DMS 273 treated with DMSO at 0.1 percent for 48 hours (cell line): ENCODE measurements at places on chromosomes 5 and 9.

DNA sequence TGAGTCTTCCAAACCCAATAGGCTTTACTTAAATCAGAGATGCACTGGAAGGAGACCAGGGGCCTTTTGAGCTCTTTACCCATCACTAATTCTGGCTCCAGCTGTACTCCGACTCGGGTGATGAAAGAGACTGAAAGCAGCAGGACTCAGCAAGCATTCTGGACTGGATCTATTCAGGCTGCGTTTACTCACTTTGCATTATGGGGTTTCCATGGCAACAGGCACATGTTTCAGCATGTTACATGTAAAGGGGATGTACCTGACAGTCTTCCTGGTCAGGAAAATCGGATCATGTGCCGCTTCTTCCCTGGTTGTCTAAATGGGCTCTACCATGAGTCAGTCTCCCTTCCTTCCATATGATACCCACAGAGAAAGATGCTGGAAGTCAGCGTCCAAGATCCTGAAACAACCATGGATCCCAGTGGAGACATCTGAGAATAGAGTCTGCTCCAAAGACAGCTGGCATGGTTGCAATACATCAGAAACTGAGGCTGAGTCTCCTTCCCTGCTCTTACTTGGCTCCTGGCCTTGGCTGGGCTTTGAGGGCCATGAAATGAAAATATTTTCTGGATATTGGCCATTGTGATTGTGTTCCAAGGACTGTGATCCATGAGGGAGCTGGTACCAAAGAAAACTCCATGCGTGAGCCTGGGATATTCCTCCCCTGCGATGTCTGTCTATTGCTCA, 102.5 kb upstream of the TNC start:
- DNase-seq = no peak

- no peak for DNase-seq
Measured at GRCh38 chr5:68459093-68459809, 243.7 kb downstream of the PIK3R1 start.

DNA sequence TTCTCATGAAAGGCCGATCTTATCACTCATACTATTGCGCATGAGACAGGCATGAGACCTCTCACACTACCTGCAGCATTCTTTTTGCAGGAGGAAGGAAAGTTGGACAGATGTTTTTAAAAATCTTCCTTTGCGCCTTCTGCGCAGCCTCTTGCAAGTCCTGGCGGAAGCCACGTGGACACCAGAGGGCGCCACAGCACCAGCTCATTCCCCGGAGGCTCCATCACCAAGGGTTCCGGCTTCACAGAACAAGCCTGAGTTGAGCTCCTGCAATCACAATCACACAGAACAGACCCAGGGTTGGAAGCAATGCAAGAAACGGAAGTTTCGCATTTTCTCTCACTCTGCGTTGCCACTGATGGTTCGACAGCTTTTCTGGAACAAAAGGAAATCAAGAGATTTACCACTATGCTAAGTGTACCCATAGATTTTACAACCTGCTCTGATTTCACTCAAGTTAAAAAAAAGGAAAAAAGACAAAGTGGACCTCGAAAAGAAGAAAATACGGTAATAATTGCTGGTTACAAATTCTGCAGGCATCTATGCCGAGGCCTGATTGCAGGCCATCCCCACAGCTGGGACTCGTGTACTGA, 304.7 kb upstream of the MSX2 start:
- peak; percentile 34 for DNase-seq

GRCh38 chr5:1214936-1215220, 10.3 kb upstream of the SLC6A18 start:
- no peak for DNase-seq

GRCh38 chr9:71295928-71296327, 174.5 kb upstream of the TRPM3 start:
- no peak for DNase-seq

DNA sequence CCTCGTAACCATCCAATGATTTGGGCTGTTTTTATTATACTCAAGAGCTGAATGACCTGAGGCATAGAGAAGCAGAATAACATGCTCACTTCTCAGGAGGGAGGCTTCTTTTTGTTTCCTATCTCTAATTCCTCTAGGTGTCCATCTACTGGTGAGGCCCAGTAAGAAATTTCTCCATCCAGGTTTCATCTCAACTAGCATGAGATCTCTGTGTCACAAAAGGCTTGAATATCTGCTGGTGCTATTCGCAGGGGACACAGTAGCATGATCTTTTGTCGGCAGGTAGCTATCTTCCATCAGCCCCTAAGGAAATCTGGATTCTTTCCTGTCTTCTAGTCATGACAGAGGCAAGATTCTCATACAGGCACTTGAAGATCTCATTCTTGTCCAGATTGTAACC, 8.9 kb downstream of the IFNE start:
- no peak for DNase-seq

- no peak for DNase-seq
Measured at GRCh38 chr5:142842994-142843905, 73.1 kb downstream of the ARHGAP26 start.

- DNase-seq = no peak
Measured at GRCh38 chr9:132184124-132184523, 22.3 kb downstream of the NTNG2 start.

DNA sequence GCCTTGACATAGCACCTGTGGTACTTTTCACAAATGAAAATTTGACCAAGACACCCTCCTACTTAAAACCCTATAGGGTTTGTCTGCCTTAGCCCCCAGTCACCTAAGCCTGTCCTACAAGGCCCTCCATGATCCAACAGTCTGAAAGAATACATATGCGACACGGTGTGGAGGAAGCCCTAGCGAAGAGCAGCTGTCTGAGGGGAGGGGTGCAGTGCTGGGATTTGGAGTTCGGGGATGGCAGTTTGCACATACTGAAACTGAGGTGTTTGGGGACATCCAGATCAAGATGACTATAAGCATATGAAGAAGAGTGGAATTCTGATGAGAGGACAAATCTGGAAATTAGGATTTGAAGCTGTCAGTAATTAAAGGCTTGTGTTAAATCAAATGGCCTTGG, 7.2 kb upstream of the MYORG start:
- no peak for DNase-seq

GRCh38 chr5:178292826-178293205, 60.2 kb upstream of the PHYKPL start:
- no peak for DNase-seq

DNA sequence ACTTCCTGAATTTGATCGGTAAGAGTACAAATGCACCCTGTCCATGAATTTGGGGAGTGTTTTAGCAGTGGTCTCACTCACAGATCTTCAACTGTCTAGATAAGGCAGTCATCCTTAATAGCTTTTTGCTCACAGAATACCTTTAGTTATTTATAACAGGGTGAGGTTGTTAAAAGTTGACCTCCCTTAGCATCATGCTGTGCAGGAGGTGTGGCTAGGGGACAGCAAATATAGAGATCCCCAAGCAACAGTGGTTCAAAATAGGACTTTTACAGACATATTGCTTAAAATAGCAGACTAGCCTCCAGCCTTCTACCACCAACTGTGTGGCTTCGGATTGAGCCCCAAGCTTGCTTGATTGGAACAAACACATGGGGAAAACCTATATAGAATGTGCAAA, 724.4 kb downstream of the TLE1 start:
- no peak for DNase-seq

- no peak for DNase-seq
Measured at GRCh38 chr9:98784831-98785806, 11.2 kb downstream of the ANKS6 start.

- DNase-seq = peak; percentile 16
Measured at GRCh38 chr9:8733131-8733954, 933.8 kb upstream of the DMAC1 start.

GRCh38 chr9:93345643-93346230, 105.7 kb upstream of the FAM120A start:
- no peak for DNase-seq

DNA sequence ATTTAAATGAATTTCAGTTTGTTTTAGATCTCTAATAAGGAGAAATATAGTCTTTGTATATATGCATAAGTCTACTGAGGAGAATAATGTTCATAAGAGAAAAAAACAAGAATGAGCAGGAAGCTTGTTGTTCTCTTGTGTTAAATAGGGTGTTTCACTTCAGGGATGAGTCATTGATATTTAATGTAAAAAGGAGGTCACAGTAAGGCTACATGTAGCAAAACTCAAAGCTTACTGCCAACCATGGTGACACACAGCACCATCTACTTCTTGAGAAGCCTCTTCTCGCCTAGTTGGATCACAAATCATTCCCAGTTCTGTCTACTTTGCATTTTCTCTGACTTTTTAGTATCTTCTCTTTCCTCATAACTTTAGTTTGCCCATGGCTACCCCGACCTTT, 1466.0 kb upstream of the C9orf72 start:
- DNase-seq = no peak

GRCh38 chr9:89430995-89431394, 66.9 kb downstream of the SEMA4D start:
- no peak for DNase-seq

- DNase-seq = no peak
Measured at GRCh38 chr9:134170532-134171315, 6.4 kb upstream of the RNU6ATAC start.

GRCh38 chr5:106959387-106959786, 711.4 kb downstream of the EFNA5 start:
- DNase-seq = no peak

DNA sequence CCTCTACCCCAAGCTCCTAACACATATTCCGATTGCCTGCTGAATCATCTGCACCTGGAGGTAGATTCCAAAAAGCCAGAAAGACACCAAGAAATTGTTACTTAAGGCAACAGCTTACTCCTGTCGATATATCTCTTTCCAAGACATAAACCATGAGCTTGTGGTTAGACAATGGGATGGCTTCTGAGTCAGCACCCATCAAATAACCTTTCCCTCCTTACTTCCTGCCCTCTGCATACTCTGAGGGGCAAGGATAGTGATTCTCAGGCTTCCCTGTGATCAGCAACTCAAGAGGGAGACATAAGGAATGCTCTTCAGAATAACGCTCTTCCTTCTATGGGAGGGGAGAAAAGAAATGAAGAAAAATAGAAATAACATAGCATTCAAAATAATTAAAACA, 70.9 kb downstream of the TMEM215 start:
- no peak for DNase-seq

DNA sequence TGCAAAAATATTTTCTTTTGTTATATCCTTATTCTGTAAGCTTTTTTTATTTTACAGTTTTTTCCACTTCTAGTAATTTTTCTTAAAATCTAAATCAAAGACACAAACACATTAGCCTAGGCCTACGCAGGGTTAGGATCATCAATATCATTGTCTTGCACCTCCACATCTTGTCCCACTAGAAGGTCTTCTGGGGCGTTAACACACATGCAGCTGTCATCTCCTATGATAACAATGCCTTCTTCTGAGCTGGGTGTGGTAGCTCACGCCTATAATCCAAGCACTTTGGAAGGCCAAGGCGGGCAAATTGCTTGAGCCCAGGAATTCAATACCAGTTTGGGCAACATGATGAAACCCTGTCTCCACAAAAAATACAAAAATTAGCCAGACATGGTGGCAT, 78.9 kb upstream of the LRRC70 start:
- DNase-seq = no peak

GRCh38 chr5:149999866-150000255, 593 bp downstream of the TIGD6 start:
- DNase-seq = no peak

GRCh38 chr9:126261584-126262356, 64.9 kb upstream of the MVB12B start:
- no peak for DNase-seq

DNA sequence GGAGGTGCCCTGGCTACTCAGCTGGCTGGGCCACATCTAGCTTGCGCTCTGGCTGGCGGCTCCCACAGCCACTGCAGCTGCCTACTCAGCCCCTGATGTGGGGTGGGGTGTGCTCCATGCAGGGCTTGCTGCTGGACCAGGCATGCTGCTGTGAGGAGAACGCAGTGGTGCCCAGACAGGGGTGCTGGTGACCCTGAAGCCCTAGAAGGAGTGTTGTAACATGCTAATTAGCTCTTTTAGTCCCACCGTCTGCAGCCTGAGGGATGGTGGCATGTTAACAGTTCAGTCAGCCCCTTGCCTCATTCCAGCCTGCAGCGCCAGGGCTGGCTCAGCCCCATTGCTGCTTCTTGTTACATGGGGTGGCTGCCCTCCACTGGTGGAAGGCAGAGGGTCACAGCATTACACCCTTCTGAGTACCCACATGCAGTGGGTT, 642.3 kb downstream of the DMRTA1 start:
- DNase-seq = no peak

DNA sequence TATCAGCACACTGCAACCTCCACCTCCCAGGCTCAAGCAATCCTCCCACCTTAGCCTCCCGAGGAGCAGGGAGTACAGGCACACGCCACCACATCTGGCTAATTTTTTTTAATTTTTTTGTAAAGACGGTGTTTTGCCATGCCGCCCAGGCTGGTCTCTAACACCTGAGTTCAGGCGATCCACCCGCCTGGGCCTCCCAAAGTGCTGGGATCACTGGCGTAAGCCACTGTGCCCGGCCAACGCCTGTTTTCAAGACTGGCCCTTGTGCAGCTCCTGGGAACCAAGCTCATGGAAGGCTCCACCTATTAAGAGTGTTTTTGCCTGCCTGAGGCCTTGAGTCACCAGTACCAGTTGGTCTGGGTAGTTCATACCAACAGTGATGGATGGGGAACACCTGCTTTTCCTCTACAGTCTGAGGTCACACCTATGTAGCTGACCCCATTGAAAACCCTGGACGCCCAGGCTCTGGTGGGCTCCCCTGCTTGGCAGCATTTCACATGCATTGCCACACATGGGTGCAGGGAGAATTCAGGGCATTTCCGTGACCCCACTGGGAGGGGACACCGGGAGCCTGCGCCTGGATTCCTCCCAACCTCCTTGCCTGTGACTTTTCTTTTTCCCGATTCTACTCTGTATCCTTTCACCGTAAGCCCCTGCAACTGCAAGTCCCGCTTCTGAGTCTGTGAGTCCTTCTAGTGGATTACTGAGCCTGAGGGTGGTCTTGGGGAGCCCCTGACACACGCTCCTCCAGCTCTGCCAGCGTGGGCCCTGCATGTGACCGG, 63.5 kb downstream of the ZNF354C start:
- DNase-seq = no peak

DNA sequence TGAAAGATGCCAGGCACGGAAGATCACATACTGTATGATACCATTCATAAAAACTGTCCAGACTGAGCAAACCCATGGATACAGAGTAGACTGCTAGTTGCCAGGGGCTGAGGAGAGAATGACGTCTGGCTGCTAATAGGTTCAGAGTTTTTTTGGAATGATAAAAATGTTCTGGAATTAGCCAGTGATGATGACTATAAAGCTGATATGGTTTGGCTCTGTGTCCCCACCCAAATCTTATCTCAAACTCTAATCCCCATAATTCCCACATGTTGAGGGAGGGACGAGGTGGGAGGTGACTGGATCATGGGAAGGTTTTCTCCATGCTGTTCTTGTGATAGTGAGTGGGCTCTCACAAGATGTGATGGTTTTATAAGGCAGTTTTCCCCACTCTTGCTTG, 37.4 kb downstream of the CAMSAP1 start:
- DNase-seq = no peak
